ENCODE measurements at places on chromosomes 5 and 9.

- DNase-seq: no peak
Observed at GRCh38 chr5:163838738-163839137, 333.3 kb downstream of the MAT2B start.

DNA sequence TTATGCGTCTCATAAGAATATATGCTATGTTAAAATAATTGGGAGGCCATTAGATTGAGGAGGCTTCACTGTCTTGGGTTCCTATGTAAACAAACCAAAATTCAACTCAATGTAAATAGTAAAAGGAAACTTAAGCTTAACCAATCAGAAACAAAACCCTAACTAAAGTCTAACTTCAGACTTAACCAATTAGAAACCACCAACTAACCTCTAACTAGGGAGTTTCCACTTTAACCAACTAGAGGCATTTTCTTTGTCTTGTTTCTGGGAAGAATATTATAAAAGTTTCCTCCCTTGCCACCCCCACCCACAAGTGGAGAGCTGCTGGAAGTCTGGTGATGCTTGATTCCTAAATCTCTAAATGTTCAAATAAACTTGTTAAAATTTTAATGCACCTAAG, 214.5 kb downstream of the SEMA5A start:
- no peak for DNase-seq

DNA sequence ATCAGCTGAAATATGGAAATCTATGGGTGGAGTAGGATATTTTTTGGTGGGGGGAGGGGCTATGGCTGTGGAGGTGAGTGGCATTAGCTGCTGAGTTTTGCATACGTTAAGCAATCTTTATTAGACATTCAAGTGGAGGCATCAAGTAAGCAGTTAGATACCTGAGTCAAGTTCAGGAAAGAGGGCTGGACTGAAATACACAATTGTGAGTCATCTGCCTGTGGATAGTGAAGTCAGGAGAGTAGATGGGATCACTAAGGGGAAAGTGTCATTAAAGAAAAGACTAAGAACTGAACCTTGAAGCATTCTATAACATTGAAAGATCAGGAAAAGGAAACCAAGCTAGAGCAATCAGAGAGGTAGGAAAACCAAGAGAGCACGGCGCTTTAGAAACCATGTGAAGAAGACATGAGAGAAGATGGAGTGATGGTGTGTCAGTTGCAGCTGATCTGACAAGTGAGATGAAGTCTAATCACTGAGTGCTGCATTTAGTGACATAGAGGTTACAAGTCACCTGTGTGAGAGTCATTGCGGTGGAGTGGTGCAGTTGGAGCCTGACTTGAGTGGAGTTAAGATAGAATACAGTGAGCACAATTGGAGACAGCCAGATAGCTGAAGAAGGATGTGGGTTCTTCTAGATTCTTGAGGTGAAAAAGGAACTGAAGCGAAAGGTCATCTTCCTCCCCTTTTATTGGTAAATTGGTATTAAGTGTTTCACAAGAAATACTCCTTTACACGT, 88.7 kb downstream of the PIP5K1B start:
- DNase-seq: no peak

DNA sequence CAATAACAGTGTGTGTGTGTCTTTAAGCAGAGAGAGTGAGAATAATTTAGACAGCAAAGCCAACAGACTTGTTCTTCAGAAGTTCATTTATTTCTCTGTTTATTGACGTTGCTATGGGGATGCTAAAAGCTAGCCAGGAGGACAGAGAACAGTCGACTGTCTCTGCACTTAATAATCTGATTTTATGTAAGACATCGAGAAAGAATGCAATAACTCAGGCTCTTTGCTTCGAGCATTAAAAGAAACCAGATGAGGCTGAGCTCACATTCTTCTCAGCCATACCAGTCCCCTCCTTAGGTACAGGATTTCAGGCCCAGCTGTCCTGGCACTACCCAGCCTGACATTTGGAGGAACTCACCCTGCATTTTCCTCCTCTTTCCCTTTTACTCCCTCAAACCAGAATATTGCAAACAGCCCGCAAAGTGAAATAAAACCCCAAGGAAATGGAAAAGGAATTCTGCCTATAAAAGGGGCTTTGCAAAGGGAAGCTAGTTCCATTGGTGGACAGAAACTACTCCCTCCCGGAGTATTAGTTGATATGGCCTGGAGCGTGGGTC, 44.5 kb upstream of the DPYSL3 start:
- no peak for DNase-seq

- DNase-seq: no peak
Observed at GRCh38 chr5:79875230-79875629, 115.8 kb downstream of the MTX3 start.

DNA sequence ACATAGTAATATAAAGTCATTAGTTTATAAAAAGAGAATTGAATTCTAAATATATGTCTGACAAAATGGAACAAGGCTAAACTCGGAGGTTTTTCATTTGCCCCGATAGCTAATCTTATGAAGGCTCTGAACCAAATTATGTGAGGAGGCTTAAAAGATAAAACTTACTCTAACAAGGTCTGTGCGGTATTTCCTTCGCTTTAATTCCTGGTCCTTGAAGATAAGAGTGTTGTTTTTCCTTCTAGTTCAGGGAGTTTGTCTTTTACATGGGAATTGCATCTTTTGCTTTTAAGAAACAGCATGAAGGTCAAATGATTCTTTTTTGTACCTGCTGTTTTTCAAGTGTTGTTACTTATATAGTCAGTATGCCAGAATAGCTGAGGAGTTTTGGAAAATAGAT, 68.2 kb downstream of the UBE2QL1 start:
- DNase-seq: no peak
